AG04450 (cell line): ENCODE measurements at places on chromosomes 3 and 15.

DNA sequence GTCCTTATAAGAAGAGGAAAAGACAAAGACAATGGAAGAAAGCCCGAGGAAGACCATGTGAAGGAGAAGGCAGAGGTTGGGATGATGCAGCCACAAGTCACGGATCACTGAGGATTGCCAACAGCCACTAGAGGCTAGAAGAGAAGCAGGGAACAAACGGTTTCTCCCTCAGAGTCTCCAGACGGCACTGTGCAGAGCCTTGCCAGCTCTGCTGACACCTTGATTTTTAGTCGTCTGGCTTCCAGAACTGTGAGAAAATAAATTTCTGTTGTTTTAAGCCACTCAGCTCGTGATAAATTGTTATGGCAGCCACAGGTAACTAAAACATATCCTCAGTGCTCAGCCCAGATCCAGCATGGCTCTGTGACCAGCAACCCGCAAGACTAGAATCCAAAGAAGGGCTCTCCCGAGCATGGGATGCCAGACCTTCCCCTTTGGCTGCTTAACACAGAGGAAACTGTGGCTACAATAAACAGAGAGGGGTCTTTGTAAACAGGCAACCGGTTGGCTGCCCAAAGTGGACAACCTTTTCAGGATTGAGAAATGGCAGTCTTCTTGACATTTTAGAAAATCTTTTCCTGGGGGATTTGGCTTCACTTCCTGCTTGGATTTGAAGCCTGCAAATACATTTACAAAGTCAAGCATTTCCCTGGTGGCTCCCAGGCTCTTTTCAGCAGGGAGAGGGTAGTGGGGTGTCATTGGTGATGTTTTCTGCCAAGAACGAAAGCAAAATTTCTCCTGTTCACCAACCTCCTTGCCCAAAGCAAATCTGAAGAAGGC, 88.7 kb upstream of the ADPGK start:
- DNase-seq: no peak

DNA sequence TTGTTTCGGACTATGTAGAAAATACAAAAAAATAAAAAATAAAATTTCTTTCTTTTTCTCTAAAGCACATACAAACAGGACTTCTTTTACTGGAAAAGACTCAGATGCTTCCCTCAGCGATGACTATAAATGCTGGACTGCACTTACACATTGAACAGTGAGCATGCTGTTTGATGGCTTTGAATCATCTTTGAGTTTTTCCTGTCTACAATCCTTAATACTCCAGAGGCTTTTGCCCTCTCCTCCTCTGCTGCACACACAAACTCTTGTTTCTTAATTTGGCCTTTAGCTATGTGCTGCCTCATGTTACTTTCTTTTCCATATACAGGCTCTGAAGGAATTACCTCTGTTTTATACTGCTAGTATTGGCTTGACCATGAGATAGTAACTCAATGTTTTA, 575.1 kb downstream of the EPHA3 start:
- DNase-seq: no peak

DNA sequence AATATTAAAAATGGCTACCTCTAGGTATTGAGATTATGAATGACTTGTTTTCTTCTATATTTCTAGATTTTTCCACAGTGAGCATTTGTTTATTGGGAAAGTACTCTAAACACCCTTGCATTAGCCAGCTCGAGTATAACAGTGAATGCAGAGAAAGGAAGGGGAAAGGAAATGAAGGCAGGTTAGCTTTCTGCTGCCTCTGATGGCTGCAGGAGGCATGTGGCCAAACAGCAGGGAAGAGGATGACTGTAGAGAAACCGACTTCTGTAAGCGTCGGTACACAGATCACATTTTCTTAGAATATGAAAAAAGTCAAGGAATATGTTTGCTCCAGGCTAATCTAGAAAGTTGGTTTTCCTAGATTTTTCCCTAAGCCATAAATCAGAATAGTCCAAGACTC, 19.8 kb downstream of the GNB5 start:
- no peak for DNase-seq

DNA sequence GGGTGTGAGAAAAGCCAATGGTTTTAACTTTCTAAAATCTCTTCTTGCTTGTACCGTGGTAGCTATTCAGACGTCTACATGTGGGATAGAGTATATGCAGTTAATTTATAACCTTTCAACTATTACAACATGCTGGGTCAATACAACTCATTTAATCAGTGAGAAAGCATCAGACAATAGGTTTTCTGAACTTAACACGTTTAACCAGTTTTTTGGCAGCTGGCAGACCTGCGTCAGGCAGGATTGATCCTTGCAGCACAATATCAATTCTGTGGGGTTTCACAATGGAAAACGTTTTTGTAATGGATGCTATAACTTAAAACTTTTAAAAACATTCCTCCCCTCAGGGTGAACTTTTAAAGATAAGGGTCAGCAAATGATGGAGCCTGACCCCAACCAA, 6.5 kb downstream of the GNB5 start:
- no peak for DNase-seq

- DNase-seq: no peak
These were observed 733.0 kb downstream of the ZPLD1 start for GRCh38 chr3:103167850-103168249.

DNA sequence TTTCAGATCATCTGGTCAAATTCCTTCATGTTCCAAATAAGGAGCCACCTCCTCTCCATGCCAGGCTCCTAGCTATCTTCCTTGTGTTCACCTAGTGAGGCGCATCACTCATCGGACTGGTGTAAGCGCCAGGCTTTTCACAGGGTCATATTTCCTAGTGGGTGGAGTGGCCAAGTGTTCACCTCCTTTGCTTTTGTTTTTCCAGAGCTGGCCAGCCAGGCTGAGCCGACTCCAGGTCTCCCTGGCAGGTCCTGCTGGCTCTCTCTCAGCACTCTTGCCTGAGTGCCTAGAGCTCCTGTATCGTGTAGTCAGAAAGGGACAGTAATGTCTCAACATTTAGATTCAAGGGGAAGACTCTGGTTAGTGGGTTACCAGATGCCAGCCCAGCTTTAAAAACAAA, 31.0 kb downstream of the HEG1 start:
- no peak for DNase-seq

- DNase-seq: no peak
These were observed 100.2 kb upstream of the CFAP20DC start for GRCh38 chr3:59150039-59150438.

- DNase-seq: no peak
These were observed 23.1 kb downstream of the SCAP start for GRCh38 chr3:47452453-47453215.

DNA sequence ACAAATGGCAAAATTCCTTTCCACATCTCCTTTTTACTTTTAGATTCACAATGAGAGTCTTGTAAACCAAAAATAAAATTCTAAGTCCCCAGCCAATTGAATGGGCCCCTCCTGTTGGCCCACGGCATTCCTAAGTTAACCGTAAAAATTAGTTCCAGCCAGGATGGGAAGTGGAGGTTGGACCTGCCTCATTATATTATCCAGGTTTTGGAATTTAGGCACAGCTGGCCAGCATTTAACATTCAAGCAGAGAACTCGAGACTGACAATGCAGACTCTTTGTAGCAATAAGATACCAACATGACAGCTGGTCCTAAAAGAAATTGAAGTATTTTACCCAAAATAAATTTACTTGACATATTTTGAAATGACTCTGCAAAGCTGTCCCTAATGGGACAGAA, 321.0 kb upstream of the NAALADL2 start:
- no peak for DNase-seq

GRCh38 chr3:162602619-162603018, 1106.0 kb downstream of the OTOL1 start:
- no peak for DNase-seq
